ENCODE measurements at places on chromosomes 4 and X. TPM values are rescaled to one million over a fixed set of nuclear protein-coding genes. Genes with fewer than 3 reads are reported as not detected.

TCEAL7 gene
- 30.5 TPM for total RNA-seq

DDX3X gene
- total RNA-seq = 184 TPM

ZDHHC15 gene
- total RNA-seq = 0.48 TPM

PCDH11X gene
- total RNA-seq = under 0.01 TPM

PNMA6A gene
- 0.80 TPM for total RNA-seq

USP26 gene
- total RNA-seq = not detected

LSM6 gene
- total RNA-seq = 21.6 TPM

PFKFB1 gene
- not detected for total RNA-seq

PTPN13 gene
- total RNA-seq = 14.1 TPM

RTL5 gene
- 2.6 TPM for total RNA-seq

TMEM35A gene
- 22.0 TPM for total RNA-seq

PKD2 gene
- 18.1 TPM for total RNA-seq

PDE6B gene
- total RNA-seq = under 0.01 TPM

FMR1NB gene
- total RNA-seq = not detected

VSIG4 gene
- not detected for total RNA-seq

FAAH2 gene
- 3.3 TPM for total RNA-seq

CNGA1 gene
- not detected for total RNA-seq

NPY5R gene
- not detected for total RNA-seq

IDUA gene
- total RNA-seq = 7.2 TPM

FRG2 gene
- total RNA-seq = not detected

PPP4R3C gene
- total RNA-seq = not detected

TMPRSS11D gene
- not detected for total RNA-seq

VCX gene
- not detected for total RNA-seq

ZFP92 gene
- total RNA-seq = 0.39 TPM

NOX1 gene
- not detected for total RNA-seq

GYG2 gene
- total RNA-seq = 11.3 TPM

SLC39A8 gene
- total RNA-seq = 1.2 TPM

CLTRN gene
- total RNA-seq = 0.32 TPM

BTC gene
- 0.26 TPM for total RNA-seq

MAB21L2 gene
- total RNA-seq = not detected

SLC7A11 gene
- 6.1 TPM for total RNA-seq

WAS gene
- 0.48 TPM for total RNA-seq

NCBP2L gene
- not detected for total RNA-seq

P2RY8 gene
- not detected for total RNA-seq

C4orf54 gene
- under 0.01 TPM for total RNA-seq

CYLC1 gene
- total RNA-seq = not detected

CT45A3 gene
- not detected for total RNA-seq

XK gene
- 0.65 TPM for total RNA-seq

ARHGAP6 gene
- total RNA-seq = 15.3 TPM

TEX13C gene
- total RNA-seq = not detected

RIPPLY1 gene
- total RNA-seq = not detected

XAGE2 gene
- total RNA-seq = not detected

TMEM144 gene
- 2.3 TPM for total RNA-seq

HHIP gene
- total RNA-seq = 0.24 TPM

ATOH1 gene
- not detected for total RNA-seq

RASGEF1B gene
- 3.4 TPM for total RNA-seq

Measured in epithelial cell of alveolus of lung (primary cell).